Mesothelial cell of epicardium (in vitro differentiated cells): ENCODE measurements at places on chromosomes 3 and 15.

DNA sequence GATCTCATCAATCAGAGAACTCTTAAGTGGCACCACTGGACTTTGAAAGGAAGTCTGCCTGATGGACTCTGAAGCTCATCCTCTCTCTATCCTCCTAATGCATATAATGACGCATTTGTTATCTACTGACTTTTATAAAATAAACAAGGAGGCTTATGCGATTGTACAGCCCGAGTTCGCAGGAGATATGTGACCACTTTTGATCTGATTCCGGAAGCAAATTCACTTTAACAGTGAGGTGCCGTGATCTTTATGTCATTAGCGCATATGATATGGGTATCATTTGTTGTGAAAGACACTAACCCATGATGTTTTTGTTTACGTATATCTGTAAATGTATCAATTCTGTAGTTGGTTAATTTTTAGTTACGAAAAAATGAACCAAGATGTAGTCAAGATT lies 427 bp upstream of the RNF111 start:
- H3K4me3 ChIP-seq, result peak overlapping the region; percentile 92
- peaks cover 6% of the 10 kb centered on the region for H3K27me3 ChIP-seq
- DNase-seq, result no peak
- peaks cover 25% of the 10 kb centered on the region for H3K4me1 ChIP-seq

GRCh38 chr3:194351080-194351672 lies at the start of gene CPN2:
TSS of gene CPN2 (minus strand) at chr3:194351328. CDS start at chr3:194342702, 8,626 bp downstream.
- H3K4me1 ChIP-seq, result no peaks in the 10 kb centered on the region
- H3K27ac ChIP-seq, result no peak within 1 kb of the TSS
- H3K27me3 ChIP-seq, result peaks cover 9% of the 10 kb centered on the region
- DNase-seq, result no peak
- H3K36me3 ChIP-seq, result no peaks in the 10 kb centered on the region
- no peak within 1 kb of the TSS for H3K4me3 ChIP-seq

- H3K27me3 ChIP-seq, result no peaks in the 10 kb centered on the region
- H3K27ac ChIP-seq, result no peak overlapping the region
- H3K4me1 ChIP-seq, result peaks cover 17% of the 10 kb centered on the region
- H3K4me3 ChIP-seq, result no peak overlapping the region
- peaks cover 6% of the 10 kb centered on the region for H3K36me3 ChIP-seq
- DNase-seq, result no peak
Observed at GRCh38 chr3:132445817-132446216, 28.5 kb downstream of the DNAJC13 start.

DNA sequence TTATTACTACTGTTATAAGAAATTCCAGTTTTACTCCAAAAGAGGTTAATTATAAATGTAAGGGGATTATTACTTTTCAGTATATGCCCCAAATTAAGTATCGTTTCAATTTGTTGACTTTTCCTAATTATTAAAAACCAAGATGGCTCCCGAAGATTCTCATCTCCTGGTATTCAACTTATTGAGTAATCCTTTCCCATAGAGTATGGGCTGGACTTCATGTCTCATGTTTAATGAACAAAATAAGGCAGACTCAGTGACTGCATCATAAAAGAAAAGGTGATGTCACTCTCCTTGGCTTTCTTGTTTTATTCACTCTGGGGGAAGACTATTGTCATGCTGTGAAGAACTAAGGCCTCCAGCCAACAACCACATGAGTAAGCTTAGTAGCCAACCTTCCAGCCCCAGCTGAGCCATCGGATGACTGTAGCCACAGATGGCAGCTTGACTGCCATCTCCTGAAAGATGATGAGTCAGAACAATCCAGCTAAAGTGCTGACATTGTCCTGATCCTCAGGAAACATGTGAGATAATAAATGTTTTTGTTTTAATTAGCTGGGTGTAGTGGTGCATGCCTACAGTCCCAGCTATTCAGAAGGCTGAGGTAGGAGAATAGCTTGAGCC lies 17.3 kb downstream of the IGF2BP2 start:
- no peak overlapping the region for H3K4me3 ChIP-seq
- H3K27ac ChIP-seq, result no peak overlapping the region
- H3K27me3 ChIP-seq, result no peaks in the 10 kb centered on the region
- H3K4me1 ChIP-seq, result peaks cover 18% of the 10 kb centered on the region
- peaks cover 4% of the 10 kb centered on the region for H3K36me3 ChIP-seq

- no peaks in the 10 kb centered on the region for H3K27me3 ChIP-seq
- H3K4me1 ChIP-seq, result peaks cover 5% of the 10 kb centered on the region
- no peaks in the 10 kb centered on the region for H3K36me3 ChIP-seq
- peak overlapping the region; percentile 31 for H3K27ac ChIP-seq
- DNase-seq, result no peak
- no peak overlapping the region for H3K4me3 ChIP-seq
Observed at GRCh38 chr3:9280451-9281219, 31.2 kb upstream of the SRGAP3 start.

GRCh38 chr3:98603580-98603979 lies 10.2 kb upstream of the CPOX start:
- no peak for DNase-seq
- H3K27me3 ChIP-seq, result no peaks in the 10 kb centered on the region
- H3K27ac ChIP-seq, result no peak overlapping the region
- H3K4me3 ChIP-seq, result no peak overlapping the region
- no peaks in the 10 kb centered on the region for H3K36me3 ChIP-seq

DNA sequence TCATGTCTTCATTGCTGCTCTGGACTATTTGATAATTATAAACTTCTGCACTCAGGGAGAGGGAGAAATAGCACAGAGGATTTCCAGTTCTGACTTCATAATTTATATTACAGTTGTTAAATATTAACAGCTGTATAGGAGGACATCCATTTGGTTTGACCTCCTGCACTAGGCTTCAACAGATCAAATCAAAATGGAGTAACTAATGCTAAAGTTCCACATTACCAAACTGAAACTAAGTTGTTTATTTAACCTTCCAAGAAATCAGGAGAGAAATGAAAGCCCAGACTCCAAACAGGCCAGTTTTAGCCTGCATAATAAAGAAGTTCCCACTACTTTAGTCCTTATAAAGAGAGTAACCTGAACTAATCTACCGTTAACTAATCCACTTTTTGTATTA lies 4.6 kb downstream of the PLSCR2 start:
- H3K4me1 ChIP-seq, result peaks cover 7% of the 10 kb centered on the region
- no peak for DNase-seq
- no peaks in the 10 kb centered on the region for H3K36me3 ChIP-seq
- no peaks in the 10 kb centered on the region for H3K27me3 ChIP-seq
- no peak overlapping the region for H3K4me3 ChIP-seq

DNA sequence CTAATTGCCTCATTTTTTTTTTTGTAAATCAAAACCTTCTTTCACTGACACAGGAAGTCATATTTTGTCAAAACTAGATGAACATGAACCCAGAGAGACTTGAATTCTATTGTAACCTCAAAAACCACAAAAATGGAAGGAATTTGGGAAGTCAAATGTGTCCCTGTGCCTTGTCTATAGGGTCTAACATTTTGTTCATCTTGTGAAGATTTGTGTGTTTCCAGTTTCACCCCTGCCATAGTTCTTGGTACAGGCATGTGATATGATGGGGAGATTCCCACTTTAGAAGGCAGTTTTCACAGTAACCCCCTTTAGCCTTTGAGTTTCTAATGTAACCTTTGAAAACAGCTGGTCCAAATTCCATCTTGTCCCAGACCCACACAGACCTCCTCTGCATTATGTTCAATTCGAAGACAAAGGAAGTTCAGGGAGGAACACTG lies 318.5 kb upstream of the ADAMTS9 start:
- DNase-seq, result no peak
- H3K4me3 ChIP-seq, result no peak overlapping the region
- H3K27me3 ChIP-seq, result no peaks in the 10 kb centered on the region
- peak overlapping the region; percentile 64 for H3K27ac ChIP-seq
- peaks cover 29% of the 10 kb centered on the region for H3K4me1 ChIP-seq
- H3K36me3 ChIP-seq, result no peaks in the 10 kb centered on the region

DNA sequence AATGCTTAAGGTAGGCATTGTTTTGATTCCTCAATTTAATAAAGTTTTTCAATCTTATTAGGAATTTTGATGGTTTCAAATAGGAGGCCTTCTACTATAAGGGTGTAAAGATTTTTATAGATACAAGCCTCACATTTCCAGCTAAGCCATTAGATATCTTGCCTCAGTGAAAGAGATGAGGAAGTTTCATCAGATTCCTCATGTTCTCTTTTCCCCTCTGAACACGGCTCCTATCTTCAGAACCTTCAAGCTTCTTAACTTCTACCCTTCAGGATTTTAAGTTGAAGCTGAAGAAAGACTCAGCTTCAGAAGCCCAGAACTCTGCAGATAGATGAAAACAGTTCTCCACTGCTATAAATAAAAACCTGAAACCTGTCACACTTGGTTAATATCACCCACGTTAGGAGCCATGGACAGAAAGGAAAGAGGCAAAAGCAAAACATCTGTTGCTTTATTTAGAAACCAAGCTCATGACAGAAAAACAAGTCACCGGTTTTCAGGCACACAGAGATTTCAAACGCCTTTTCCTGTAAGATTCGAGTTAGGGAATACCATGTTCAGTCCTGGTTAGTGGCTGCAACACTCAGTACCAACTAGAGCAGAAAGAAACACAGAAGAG lies 82.2 kb upstream of the GOLGA8B start:
- H3K4me3 ChIP-seq, result no peak overlapping the region
- DNase-seq, result no peak
- H3K4me1 ChIP-seq, result no peaks in the 10 kb centered on the region
- H3K27me3 ChIP-seq, result peaks cover 50% of the 10 kb centered on the region
- no peak overlapping the region for H3K27ac ChIP-seq

DNA sequence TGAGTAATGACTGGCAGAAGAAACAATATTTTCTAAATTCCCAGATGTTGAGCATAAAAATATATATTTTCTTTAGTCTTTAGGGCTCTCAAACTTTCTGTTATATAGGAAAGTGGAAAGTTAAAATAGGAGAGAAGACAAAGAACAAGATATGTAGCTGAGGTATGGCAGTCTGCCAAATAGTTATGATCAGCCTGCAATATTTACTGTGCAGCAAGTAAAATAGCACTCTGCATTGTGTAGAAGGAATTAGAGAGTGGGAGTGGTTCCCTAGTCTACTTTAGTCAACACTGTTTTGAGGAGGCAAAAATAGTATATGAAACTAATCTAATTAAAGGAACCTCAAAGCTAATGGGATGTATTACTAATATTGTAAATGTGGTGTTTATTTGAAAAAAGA lies 978.1 kb upstream of the ALCAM start:
- H3K36me3 ChIP-seq, result peaks cover 3% of the 10 kb centered on the region
- H3K4me3 ChIP-seq, result no peak overlapping the region
- no peak for DNase-seq
- H3K4me1 ChIP-seq, result peaks cover 14% of the 10 kb centered on the region
- H3K27me3 ChIP-seq, result no peaks in the 10 kb centered on the region
- H3K27ac ChIP-seq, result peak overlapping the region; percentile 39

DNA sequence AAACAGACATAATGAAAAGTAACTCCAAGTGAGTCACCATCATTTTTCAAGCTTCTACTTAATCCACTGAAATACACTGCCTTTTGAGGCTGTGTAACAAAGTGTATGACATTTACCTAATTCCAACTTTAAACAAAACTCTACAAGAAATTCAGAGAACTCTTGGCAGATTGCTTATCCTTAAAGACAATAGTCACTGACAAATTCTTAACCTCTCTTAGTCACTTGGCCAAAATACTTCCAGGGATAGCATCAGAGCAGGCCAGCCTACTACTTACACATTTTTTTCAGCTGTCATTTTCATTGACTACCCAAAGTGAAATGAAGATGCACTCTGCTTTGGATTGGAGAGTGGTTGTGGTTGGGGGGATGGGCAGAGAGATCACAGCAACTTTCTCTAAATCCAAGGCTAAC lies 3.6 kb downstream of the WWTR1 start:
- H3K4me1 ChIP-seq, result peaks cover 58% of the 10 kb centered on the region
- peak overlapping the region; percentile 78 for H3K27ac ChIP-seq
- H3K4me3 ChIP-seq, result peak overlapping the region; percentile 92
- peaks cover 36% of the 10 kb centered on the region for H3K36me3 ChIP-seq

DNA sequence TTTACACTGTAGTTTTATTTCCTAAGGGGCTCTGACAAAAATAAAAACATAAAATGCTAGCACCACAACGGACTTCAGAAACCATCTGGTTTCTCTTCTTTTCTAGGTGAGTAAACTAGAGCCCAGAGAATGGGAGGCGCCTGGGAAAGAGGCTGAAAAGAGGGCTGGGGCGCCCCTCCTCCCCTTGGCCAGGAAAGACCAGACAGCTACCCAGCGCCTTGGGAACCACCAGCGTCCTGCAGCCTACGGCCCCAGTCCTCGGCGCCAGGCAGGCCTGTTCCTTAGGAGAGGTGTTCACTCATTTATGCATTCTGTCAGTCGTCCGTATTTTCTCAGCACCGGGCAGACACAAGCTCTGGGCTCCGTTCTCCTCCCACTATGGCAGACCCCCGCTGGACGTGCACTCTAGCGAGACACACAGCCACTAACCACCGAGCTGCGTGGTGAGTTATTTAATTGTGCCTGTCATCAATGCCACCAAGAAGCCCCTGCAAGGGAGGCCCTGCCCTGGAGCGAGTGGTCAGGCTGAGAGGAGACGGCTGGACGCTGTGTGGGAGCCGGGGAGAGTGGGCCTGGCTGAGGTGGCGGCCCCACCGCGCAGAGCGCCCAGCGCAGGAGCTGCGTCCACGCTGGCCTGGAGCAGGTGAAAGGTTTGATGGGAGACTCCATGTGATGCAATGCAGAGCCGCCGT lies 294.4 kb downstream of the OCA2 start:
- peaks cover 4% of the 10 kb centered on the region for H3K27me3 ChIP-seq
- H3K4me3 ChIP-seq, result no peak overlapping the region
- no peaks in the 10 kb centered on the region for H3K4me1 ChIP-seq
- DNase-seq, result no peak

DNA sequence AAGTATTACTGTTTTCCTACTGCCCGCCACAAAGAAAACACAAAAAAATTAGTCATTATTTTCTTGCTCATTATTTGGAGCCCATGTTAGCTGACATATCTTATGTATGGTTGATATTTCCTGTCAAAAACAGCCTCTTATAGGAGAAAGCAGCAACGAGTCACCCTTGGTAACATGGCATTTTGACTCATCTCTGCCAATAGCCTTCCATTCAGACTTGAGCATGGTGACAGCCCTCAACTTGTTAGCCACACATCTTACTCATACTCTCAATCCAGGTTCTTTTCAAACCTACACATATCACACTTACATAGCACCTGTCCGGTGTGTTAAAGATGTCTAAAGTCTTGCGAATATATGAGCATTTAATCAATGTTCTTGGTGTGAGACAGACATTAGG lies 109.4 kb upstream of the SAMMSON start:
- no peak for DNase-seq
- no peaks in the 10 kb centered on the region for H3K36me3 ChIP-seq
- no peak overlapping the region for H3K4me3 ChIP-seq
- H3K27me3 ChIP-seq, result peaks cover 13% of the 10 kb centered on the region
- no peak overlapping the region for H3K27ac ChIP-seq
- H3K4me1 ChIP-seq, result peaks cover 15% of the 10 kb centered on the region

DNA sequence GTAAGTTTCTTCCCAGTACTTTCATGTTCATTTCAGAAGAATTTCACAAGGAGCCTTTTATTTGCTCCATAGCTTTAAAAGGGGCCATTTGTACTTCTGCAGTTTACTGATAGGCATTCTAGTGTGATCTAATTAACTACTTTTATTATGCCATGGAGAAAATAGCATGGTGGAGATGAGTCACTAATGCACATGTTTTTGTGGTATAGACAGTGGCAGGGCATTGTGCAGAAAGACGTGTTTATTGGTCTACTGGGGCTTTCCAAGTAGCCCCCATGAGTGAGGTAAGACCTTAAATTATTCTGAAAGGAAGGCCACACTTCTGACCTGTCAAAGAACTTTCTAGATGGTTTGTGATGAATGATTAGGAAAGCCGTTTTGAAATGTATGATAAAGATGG lies 810.0 kb upstream of the NR2F2 start:
- DNase-seq, result no peak
- H3K27me3 ChIP-seq, result no peaks in the 10 kb centered on the region
- no peak overlapping the region for H3K27ac ChIP-seq
- no peak overlapping the region for H3K4me3 ChIP-seq
- no peaks in the 10 kb centered on the region for H3K4me1 ChIP-seq

GRCh38 chr3:2360815-2361214 lies 262.1 kb downstream of the CNTN4 start:
- H3K4me1 ChIP-seq, result peaks cover 10% of the 10 kb centered on the region
- H3K36me3 ChIP-seq, result no peaks in the 10 kb centered on the region
- H3K4me3 ChIP-seq, result no peak overlapping the region
- no peak overlapping the region for H3K27ac ChIP-seq
